ENCODE measurements at places on chromosomes 4 and X.

DNA sequence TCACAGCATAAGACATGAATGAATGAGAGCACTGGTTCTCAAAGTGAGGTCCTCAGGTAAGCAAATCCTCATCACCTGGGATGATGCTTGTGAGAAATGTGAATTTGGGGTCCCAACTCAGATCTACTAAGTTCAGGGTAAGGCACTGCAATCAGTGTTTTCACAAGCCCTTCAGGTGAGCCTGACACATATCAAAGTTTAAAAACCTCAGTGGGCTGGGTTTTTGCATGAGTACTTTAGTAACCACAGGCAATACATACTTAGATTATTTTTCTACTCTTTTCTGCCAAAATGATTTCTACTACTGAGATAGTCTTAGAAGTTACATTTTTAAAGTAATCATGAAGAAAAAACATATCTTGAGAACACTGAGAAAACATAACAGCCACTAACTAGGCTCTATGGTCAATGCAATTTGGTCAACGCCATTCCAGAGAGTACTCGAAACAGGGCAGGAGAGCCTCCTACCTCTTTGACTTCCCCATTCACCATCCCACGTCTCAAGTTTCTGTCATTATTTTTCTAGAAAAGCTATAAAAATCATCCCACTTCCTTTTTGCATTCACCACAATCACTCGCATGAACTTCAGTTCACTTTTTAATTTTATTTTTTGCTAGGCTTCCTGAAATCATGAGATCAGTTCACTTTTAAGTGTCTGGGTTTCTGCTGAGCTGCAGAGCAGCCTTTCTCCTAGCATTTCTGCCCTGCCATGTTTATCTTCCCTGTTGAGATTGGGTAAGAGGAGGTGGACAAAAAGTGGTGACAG lies 73.8 kb downstream of the MFAP3L start:
- no peak for DNase-seq

DNA sequence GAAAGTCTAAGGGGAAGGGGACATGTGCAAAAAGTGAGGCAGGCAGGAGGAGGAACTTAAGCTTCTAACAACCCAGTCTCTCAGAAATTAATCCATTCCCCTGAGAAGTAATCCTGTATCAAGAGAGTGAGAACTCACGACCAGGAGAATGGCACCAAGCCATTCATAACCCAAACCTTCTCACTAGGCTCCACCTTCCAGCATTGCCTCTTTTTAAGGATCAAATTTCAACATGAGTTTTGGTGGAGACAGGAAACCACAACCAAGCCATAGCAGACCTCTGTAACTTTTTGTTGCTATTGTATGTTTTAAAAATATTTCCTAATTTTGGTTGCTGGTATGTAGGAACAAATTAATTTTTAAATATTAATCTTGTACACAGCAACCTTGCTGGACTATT lies 32.8 kb downstream of the PASD1 start:
- DNase-seq = no peak

GRCh38 chr4:73222466-73223257 lies 35.9 kb downstream of the ANKRD17 start:
- DNase-seq = peak; percentile 83

DNA sequence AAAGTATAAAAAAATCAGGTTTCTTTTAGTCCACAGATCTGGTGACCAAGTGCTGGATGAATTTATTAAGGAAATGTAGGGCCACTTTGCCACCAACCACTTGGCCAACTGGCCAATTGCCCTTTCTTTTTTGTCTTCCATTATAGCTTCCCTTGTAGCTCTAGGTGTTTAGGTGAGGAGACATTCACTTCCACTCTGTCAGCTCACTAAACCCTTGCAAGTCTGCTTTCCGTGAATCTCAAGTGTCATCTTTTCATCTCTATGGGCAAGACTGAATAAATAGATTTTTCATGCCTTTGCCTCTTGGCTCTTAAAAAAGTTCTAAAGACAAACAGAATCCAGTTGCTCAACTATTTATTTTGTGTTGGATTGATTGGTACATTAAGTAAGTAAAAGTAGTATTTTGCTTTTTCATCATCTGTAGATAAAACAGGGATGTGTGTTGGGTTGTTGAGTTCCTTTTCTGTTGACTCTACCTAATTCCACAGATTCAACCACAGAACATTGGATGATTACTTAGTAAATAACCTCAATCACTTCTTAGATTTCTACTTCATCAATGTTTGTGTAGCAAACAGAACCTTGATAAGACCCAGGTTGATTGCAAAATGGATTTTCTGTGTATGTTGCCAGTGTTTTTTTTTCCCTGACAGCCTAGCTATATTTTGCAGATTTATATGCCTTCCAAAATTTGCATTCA lies 68.1 kb upstream of the GRXCR1 start:
- DNase-seq = no peak

DNA sequence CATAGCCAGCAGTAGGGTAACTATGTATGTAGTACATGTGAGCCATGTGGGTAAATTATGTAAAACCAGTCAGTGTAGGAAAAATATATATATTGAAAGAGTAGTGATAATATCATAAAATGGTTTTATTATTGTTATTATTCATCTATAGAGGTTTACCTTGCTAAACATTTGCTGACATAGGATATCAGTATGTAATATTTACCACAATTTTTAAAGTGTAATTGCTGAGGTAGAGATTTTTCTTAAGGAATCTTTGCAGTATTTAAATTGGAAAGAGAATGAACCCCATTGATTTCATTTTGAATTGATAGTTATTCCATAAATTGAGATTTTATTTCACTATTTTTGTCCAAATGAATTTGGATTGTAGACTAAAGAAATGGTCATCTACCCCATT lies 27.1 kb downstream of the SLAIN2 start:
- DNase-seq = no peak

- DNase-seq = no peak
These were observed 24.6 kb upstream of the PDLIM3 start for GRCh38 chr4:185559915-185560281.

GRCh38 chrX:104913348-104913747 lies 307.1 kb downstream of the TEX13A start:
- no peak for DNase-seq

DNA sequence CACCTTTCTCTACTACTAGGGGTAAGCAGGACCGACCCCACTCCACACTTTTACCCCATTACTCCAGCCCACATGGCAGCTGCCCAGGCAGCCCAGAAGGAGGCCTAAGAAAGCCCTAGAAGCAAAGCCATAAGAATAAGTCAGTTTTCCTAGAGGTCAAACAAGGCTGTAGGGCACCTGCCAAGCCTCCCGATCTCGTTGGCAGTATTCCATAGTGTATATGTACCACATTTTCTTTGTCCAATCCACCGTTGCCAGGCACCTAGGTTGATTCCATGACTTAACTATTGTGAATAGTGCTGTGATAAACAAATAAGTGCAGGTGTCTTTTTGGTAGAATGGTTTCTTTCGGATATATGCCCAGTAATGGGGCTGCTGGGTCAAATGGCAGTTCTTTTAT lies 54.2 kb downstream of the RHOXF2B start:
- no peak for DNase-seq

GRCh38 chrX:15158736-15159406 lies 111.0 kb downstream of the ASB9 start:
- no peak for DNase-seq

GRCh38 chr4:61359301-61359700 lies 159.2 kb downstream of the ADGRL3 start:
- DNase-seq = no peak

GRCh38 chr4:91064157-91064853 lies 937.1 kb downstream of the CCSER1 start:
- DNase-seq = peak; percentile 52
